NCI-H2029 treated with DMSO at 0.1 percent for 48 hours (cell line): ENCODE measurements at places on chromosomes 12 and 14.

GRCh38 chr14:66944872-66945271 lies 244.4 kb upstream of the GARIN2 start:
- no peak for DNase-seq

GRCh38 chr12:25189656-25190055 lies 5.3 kb downstream of the DNAI7 start:
- no peak for DNase-seq

DNA sequence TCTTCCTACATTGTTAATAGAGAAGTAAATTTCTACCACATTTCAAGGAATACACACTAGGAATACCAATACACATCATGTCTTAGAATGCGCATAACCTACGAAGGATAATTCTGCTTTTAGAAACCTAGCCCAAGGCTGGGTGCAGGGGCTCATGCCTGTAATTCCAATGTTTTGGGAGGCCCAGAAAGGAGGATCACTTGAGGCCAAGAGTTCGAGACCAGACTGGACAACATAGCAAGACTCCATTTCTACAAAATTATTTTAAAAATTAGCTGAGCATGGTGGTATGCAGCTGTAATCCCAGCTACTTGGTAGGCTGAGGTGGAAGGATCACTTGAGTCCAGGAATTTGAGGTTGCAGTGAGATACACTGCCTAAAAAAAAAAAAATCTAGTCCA lies 206.9 kb downstream of the SOX5 start:
- no peak for DNase-seq

DNA sequence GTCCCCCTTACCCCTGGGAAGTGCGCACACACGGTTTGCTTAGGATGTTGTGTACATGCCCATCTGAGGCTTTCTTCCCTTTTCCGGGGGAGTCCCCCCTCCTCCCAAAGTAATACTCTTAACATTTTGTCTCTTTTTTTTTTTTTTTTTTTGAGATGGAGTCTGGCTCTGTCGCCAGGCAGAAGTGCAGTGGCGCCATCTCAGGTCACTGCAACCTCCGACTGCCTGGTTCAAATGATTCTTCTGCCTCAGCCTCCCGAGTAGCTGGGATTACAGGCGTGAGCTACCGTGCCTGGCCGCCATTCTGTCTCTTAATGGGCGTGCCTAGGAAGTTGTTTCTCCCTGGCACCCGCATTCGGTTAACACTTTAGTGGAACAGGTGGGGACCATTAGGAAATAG lies 4.5 kb upstream of the GMFB start:
- no peak for DNase-seq

GRCh38 chr12:125065919-125066570 lies 810 bp downstream of the AACS start:
- no peak for DNase-seq

DNA sequence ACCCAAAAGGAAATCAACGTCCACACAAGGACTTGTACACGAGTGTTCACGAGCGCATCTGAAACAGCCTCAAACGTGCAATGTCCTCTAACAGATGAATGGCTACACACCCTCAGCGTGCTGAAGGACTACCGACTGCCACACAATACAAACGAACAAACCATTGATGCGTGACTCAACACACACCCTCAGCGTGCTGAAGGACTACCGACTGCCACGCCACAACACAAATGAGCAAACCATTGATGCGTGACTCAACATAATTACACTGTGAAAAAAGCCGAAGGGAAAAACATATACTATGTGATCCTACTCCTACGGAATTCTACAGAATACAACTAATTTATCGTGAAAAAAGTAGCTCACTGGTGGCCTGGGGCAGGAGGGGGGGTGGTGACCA lies 25.1 kb upstream of the BTBD6 start:
- DNase-seq = no peak

DNA sequence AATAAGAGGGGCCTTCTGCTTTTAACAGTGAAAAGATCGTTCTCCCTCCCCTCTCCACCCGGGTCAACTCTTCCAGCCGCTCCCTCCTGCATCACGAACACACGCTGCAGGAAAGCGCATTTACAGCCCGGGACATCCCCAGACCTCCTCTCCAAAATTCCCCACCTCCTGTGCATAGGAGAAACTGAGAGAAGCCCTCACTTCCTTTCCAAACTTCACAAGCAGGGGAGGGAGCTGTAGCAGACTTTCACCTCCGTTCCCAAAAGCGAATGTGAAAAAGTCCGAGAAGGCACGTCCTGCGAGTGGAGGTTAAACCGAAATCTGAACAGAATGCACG lies 513 bp downstream of the BCAT1 start:
- DNase-seq = no peak

DNA sequence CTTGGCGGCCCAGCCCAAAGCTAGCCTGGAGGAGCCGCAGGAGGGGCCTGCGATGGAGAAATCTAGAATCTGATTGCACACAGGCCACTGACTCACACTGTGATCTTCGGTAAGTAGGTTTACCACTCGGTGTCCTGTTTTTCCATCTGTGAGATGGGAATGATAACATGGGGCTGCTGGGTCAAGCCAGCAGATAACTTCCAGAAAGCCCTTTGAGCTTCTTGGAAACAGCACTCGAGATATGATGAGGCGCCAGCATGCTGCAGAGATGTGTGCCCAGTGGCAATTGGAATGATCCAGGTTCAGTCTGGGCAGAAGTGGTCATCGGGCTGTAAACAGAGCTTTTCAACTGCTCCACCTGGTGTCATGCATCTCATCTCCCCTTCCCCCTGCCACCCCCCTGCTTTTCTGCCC lies 771.3 kb upstream of the TBX3 start:
- DNase-seq = no peak

DNA sequence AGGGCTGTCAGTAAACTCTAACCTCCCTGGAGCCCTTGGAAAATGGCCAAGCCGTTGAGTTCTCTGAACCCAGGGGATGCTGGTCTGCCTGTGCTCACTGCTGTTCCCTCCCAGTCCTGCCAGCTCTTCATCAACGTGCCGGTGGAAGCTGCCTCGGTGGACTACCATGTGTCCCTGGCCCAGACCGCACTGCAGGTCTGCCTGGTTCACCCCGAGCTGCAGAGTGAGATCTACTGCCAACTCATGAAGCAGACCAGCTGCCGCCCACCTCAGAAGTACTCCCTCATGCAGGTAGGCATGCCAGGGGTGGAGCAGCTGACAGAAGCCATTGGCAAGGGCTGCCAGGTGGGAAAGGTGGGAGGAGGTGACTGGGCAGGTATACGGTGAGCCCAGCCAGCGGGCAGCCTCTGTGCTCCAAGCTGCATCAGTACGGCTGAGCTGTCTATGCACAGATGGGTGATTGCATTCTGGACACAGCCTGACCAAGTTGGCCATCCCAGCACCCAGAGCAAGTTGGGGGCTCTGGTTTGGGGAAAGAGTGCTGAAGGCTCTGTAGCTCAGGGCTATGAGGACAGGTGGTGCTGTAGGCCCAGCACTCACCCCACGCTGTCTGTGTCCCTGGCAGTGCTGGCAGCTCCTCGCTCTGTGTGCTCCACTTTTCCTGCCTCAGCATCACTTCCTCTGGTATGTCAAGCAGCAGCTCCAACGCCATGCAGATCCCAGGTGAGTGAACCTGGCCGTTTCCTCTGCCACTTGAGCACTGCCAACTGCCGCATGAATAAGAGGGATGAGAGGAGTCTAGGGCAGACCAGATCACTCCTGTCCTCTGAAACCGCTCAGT lies 21.9 kb downstream of the PIGH start:
- no peak for DNase-seq

GRCh38 chr14:64906022-64906421 lies 8.2 kb upstream of the CHURC1 start:
- no peak for DNase-seq

DNA sequence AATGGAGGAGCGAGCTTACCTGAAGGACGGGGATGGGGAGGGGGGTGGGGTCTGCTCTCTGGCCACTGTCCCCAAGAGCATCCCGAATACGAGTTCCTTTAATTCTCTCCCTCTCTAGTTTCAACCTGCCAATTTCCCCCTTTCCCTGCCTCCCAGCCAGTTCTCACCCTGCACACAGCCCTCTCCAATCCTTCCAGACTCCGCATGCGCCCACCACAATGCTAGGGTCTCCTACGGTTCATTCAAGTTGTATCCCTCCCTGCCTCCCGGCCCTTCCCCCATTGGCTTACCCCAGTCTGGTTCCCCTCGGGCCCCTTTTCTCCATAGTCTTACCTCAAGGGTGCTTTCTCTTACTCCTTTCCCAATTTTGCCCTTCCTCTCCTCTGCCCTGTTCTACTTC lies 708 bp upstream of the IGFBP6 start:
- DNase-seq = no peak

DNA sequence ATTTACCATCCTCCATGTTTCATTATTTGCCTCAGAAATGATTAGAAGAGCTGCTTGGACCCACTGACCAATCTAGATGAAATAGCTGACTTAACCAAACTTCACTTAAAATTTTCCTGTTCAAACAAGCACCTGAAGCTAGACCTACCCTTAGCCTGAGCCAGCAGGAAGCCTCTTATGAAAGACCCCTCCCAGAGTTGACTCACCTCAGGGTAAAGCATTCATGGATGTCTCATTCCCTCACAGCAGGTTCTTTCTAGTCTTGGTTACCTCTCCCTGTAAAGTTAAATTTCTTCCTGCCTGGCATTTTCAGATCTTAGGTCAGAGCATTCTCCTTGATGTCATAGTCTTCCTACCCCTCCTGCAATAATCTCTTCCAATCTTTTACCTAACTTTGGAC lies 1209.8 kb downstream of the FLRT2 start:
- DNase-seq = no peak

DNA sequence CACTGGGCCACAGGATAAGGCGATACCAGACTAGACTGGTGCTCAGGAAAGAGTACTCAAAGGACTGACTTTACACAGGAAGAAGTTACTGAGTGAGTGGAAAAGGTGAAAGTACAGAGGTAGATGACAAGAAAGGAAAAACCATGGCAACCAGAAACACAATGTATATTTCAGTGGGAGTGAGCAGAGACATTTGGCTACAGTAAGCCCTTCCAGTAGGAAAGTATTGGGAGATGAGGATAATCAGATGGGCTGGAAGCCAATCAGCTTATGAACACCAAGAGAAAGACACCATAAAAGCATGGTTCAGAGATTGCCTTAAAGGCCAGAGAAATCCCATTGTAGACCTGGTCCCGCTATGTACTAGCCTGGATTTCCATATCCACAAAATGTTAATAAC lies 51.6 kb downstream of the TMTC1 start:
- no peak for DNase-seq

GRCh38 chr12:85843606-85844310 lies 7.5 kb upstream of the RASSF9 start:
- no peak for DNase-seq

DNA sequence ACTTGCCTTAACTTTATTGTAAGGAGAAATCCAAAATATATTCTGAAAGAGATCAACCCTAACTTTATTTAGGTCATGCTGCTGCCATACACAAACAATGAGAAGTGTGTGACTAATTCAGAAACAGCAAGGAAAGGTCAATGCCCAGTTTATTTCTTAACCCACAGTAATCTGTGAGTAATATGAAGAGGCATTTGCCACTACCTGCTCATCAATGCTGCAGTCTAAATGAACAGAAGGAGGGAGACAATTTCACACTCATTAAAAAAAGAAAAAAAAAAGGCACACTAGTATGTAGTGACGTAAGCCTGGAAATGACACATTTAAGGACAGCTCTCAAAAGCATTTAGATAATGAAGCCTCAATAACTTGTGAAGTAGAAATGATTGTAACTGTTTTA lies 90.5 kb upstream of the FOXN3 start:
- DNase-seq = no peak

- DNase-seq = no peak
These were observed 65.8 kb downstream of the RIN3 start for GRCh38 chr14:92579244-92579936.

DNA sequence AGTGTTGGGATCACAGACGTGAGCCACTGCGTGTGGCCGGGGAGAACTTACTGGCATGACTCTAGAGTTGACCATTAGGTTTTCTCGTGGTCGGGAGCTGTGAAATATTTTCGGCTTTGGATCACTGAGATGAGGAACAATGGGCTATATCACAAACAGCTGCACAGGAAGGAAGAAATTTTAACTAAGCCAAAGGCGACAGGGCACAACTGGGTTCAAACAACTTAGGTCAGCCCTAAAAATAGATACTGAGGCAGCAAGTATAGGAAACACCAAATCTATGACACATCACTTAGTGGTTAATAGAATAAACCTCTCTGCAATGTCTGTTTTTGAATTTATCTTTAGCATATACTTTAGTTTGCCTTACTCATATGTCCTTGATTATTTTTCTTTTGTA lies 162.9 kb downstream of the LRIG3 start:
- no peak for DNase-seq
